ENCODE measurements at places on chromosomes 3 and 15.

DNA sequence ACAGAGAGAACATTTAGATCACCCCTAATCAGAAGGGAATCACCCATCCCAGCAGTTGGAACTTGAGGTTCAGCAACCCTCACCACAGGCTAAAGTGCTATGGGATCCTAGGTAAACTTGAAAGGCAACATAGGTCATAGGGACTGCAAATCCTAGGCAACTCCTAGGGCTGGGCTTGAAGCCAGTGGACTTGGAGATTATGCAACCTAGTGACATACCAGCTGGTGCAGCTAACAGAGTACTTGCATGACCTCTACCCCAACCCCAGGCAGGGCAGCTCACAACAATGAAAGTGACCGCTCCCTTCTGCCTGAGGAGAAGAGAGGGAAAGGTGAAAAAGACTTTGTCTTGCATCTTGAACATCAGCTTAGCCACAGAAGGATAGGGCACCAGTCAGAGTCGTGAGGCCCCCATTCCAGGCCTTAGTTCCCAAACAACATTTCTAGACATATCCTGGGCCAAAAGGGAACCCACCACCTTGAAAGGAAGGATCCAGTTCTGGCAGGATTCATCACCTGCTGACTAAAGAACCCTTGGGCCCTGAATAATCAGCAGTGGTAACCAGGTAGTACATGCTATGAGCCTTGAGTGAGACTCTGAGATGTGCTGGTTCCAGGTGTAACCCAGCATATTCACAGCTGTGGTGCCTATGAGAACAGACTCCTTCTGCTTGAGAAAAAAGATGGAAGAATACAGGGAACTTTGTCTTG lies 37.6 kb upstream of the FBN1 start:
- DNase-seq, result no peak

- no peak for DNase-seq
Measured at GRCh38 chr3:174016186-174016585, 618.6 kb downstream of the NLGN1 start.

- DNase-seq, result no peak
Measured at GRCh38 chr3:189838291-189838690, 207.1 kb downstream of the TP63 start.

- DNase-seq, result no peak
Measured at GRCh38 chr3:112649478-112649735, 8.5 kb upstream of the CCDC80 start.

DNA sequence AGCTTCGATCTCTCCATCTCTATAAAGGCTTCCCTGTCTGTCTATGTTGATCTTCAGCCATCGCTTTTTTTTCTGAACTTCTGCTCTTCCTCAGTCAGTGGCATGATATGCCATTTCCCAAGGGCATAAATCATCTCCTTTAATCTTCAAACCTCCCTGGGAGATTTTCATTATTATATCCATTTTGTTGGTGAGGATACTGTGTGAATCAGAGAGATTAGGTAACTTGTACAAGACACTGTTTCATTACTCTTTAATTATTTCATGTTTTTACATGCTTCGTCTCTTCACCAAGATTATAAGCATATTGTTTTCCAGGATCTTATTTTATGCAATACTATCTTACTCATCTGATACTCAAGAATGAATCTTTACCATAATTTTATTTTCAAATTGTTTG lies 124.8 kb upstream of the ATP11B start:
- no peak for DNase-seq

GRCh38 chr3:31779514-31779913 lies 201.5 kb downstream of the OSBPL10 start:
- no peak for DNase-seq

DNA sequence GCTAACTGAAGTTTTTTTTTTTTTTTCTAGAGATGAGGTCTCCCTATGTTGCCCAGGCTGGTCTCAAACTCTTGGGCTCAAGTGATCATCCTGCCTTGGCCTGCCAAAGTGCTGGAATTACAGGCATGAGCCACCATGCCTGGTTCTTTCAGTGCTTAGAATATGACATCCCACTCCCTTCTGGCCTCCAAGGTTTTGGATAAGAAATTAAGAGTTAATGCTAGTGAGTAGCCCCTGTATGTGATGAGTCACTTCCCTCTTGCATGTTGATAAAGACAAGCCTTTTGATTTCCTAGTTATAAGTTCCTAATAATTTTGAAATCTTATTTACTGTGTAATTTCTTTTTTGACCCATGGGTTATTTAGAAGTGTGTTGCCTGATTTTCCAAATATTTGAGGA lies 35.7 kb upstream of the DNAJC19 start:
- no peak for DNase-seq

DNA sequence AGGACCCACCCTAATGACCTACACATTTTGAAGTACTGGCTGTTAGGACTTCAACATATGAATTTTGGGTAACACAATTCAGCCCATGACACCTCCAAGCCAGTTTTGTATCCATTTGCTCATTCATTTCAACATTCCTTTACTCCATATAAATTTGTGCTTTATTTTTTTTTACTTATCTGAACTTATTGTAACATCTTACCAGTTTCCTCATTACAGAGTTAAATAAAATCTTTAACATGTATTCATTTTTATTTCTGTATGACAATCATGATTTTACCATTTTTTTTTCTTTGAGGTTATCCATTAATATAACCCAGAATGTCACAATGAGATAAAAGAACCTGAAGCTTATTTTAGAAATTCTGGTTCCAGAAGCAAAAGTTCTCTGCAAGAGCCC lies 48.0 kb upstream of the ATP1B3 start:
- DNase-seq, result no peak

GRCh38 chr3:55200906-55201305 lies 273.0 kb upstream of the LRTM1 start:
- no peak for DNase-seq

DNA sequence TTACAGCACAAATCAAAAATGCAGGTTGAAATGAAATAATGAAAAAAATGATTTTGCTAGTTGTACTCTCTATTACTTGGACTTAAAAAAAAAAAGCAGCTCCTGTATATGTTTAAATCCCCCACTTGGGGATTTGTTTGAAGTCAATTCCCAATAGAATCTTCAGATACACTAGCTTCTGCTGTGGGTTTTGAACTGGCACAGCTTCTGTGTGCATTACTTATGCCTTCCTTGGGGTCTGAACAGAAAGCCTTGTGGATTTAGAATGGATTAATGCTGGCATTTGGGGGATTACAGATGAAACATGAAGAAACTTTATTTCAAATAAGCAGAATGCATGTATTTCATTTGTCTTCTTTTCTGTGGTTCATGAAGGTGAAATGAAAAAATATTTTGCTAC lies 513.2 kb upstream of the TBL1XR1 start:
- no peak for DNase-seq

DNA sequence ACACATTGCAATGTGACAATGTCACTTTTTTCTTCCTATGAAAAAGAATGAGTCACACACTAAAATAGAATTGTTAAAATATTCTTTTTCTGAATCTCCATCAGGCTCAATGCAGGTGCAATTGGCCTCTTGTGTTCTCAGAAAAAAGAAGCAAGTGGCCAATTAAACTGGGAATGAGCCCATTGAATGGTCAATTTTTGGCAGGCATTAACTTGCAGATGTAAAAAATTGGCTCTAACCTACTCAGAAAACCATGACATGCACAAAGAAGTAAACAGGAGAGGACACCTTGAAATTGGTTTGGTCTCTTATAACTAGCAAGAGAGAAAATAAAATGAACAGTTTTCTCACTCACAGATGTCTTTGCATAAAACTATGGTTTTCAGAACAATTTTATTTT lies 820.8 kb downstream of the TBL1XR1 start:
- DNase-seq, result no peak

GRCh38 chr3:181454451-181455027 lies 257.2 kb upstream of the SOX2 start:
- DNase-seq, result no peak

DNA sequence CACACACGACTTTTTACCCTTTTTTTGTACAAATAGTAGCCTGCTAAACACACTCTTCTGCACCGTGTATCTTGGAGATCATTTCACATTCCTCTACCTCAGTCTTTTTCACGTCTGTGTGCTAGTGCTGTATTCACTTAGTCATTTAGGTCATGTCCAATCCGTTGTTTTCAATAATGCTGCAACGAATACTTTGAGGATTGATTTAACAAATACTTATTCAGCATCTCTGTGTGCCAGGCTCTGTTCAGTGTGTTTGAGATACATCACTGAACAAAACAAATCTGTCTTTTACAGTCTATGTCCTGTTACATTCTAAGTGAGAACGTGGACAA lies 882 bp downstream of the JMJD7 start:
- DNase-seq, result no peak

DNA sequence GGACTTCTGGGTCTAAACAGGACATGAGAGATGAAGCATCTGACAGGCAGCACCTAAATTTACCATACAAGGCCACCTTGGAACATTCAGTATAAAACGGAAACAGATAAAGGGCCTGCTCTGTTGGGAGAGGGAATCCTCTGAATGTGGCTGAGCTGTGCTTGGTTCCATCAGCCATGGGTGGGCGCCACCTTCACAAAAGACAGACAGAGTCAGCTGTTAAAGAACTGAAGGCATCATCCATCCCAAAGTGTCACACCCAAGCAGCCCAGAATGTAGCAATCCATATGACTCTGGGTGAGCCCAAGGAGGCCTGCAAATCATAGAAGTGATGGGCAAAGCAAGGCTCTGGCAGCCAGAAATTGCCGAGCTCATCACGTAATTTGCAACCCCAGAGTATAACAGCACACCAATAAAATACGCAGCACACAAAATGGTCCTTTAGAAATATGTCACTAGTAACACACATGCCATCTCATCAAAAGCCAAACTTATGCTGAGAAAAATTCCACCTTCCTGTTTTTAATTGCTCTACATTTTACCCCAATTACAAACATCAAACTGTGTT lies 24.8 kb upstream of the RBP1 start:
- no peak for DNase-seq

GRCh38 chr15:75164625-75165350 lies 36.9 kb upstream of the C15orf39 start:
- no peak for DNase-seq

- DNase-seq, result peak; percentile 41
Measured at GRCh38 chr3:99669879-99670555, 31.6 kb downstream of the COL8A1 start.
